SIG-M5 (cell line): ENCODE measurements at places on chromosomes 12 and 14.

- no peak for DNase-seq
These were observed 15.5 kb upstream of the ENDOU start for GRCh38 chr12:47740606-47741339.

DNA sequence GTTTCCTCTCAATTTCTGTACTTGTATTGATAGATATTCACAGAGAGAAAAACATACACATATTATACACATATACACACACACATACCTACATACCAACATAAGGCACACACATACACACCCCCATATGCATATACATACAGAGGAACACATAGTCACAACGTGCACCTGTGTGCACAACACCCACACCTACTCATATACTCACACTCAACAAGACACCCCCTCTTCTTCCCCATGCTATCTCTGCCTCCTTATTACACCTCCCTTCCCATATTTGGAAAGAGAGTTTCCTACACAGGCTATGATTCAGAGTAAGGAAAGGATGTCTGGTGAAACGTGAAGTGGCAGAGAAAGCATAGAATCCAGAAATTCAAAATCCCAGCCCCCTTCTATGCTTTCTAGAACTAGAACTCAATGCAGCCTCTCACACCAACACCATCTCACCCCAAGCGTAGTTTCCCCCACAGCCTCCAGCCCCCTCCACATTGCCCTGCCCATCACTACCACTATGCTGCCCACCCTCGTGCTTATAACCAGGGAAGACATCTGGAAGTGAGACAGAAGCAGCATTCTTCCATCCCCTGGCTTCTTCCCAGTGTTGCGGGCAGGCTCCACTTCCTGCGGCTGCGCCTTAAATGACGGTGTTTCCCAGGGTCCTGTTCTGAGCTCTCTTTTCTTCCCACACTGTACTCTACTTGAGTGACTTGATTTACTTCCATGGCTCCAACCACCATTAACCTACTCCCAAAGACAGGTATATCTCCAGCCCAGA is 2.4 kb downstream of the RNASE8 start:
- DNase-seq = no peak

GRCh38 chr14:48275301-48275700 is 599.9 kb upstream of the MDGA2 start:
- no peak for DNase-seq

DNA sequence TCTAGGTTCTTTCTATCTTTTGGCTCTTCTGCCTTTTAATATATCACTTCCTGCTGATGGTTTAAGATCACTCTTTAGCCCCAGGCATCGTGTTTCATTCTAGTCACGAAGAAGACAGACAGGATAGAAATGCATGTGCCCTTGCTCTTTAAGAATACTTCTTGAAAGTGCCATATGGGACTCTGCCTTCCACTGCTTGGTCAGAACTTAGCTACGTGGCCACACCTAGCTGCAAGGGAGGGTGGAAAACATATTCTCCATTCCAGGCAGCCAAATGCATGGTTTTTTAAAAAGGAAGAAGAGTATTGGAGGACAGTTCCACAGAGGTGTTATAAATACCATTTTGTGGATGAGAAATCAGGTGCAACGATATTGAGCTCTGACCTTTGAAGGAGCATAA is 143.3 kb downstream of the KLRB1 start:
- DNase-seq = no peak

- DNase-seq = no peak
These were observed 506 bp upstream of the OR10P1 start for GRCh38 chr12:55636116-55636655.

DNA sequence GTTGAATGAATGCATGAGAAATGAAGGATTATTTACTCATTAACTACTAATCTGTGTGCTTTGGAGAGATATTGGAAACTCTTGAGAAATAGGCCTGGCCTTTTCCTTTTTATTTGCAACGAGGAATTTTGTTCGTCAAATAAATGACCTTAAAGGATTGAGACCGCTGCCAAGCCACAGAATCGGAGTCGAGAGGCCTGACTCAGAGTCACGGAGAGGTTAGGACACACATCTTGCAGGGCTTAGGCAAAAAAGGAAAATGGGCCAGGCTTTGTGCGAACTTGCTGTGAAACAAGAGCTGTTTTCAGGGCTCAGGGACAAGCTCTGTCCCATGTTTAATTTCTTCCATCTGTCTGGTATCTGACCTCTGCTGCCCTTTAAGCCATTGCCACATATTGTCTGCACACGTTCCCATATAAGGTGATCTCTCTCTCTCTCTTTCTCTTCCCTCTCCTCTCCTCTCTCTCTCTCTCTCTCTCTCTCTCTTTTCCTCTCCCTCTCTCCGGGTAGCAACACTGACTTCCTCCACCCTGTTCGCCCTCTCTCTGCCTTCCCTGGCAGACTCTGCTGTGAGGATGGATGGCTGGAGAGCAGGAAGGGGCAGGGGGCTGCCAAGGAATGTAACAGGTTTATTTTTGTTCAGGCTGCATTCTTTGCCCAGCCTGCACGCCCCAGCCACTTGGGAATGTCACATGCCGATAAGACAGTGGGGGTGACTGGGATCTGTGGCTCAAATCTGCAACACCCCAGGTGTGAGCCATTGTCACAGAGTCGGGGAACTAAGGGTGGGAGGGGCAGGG is 14.9 kb upstream of the IFT81 start:
- no peak for DNase-seq

DNA sequence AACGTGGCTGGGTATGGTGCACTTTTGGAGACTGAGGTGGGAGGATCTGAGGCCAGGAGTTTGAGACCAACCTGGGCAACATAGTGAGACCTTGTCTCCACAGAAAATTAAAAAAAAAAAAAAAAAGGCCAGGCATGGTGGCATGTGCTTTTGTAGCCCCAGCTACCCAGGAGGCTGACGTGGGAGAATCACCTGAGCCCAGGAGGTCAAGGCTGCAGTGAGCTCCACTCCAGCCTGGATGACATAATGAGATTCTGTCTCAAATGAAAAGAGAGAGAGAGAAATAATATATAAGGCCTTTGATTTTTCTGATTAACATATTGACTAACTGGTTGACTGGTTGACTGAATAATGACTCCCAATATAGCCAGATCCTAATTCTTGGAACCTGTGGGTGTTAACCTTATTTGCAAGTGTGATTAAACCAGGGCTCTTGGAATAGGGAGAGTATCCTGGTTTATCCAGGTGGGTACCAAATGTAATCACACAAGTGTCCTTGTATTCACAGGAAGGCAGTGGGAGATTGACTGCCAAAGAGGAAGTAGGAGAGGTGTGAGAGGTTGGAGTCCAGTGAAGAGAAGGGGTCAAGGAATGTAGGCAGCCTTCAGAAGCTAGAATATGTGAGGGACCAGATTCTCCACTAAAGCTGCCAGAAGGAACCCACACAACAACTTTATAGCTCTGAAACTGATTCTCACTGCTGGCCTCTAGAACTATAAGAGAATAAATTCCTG is 12.0 kb downstream of the YY1 start:
- DNase-seq = no peak

DNA sequence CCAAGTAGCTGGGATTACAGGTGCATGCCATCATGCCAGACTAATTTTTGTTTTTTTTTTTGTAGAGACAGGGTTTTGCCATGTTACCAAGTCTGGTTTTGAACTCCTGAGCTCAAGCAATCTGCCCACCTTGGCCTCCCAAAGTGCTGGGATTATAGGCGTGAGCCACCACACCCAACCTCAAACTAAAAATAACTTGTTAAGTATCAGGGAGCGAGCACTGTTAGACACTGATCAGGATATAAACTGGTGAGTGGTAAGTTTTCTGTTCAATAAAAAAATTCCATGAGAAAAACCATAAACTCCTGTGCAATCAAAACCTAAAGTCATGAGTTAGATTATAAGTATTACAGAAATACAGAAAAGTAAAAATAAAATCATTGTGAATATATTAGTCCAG is 44.6 kb upstream of the SYCP3 start:
- DNase-seq = no peak

- no peak for DNase-seq
These were observed 3.5 kb downstream of the CMTM5 start for GRCh38 chr14:23380197-23380914.

DNA sequence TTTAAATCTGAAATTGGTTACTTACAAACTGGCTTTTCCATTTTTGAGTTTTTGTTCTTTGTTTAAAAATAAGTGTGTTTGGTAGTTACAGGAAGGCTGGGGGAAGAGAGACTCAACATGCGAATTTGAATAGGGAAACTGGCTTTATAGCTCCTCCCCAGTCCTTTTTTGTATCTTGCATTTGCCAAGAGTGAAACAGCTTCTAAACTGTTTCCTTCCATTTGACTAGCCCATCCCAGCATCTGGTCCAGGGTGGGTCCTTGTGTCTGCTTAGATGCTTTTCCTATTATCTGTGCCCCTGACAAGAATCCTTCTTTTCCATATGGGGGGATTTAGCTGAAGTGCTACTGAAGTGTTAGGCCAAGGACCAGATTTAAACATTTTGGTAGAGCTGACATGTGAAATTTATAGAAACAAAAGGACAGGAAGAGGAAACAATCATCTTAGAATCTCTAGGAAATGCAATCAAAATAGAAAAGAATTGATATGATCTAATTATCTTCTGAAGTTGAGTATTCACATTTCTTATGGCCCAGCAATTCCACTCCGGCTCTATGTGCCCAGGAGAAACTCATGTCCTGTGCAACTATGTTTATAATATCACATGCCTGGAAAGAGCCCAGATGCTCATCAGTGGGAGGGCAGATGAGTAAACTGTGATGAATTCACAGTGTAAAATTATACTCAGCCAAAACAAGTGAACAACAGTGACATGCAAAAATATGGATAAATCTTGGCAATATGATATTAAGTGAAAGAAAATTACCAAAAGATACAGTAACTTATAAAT is 7.4 kb downstream of the SMOC1 start:
- DNase-seq = no peak

- no peak for DNase-seq
These were observed 1.6 kb upstream of the ACTR6 start for GRCh38 chr12:100199023-100199346.

- DNase-seq = no peak
These were observed 77.9 kb upstream of the HOXC13 start for GRCh38 chr12:53860426-53861345.

DNA sequence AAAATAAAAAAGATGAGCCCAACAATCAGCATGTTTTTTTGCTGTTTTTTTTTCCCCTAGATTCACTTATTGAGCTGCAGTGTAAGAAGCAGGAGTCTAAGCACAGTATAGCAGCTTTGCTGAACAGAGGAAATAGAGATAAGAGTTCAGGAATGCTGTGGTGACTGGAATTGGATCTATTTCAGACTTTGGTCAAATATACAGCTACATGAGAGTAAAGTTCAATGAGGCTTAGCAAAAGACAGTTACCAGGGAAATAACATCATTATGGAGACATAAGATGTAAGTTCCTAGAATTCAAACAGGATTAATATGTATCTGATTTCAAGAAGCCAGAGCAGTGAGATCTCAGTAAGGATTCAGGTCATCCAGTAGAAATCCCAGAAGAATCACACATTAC is 613.0 kb downstream of the RPS29 start:
- no peak for DNase-seq

GRCh38 chr12:127205781-127206555 is 1061.0 kb upstream of the TMEM132C start:
- no peak for DNase-seq

DNA sequence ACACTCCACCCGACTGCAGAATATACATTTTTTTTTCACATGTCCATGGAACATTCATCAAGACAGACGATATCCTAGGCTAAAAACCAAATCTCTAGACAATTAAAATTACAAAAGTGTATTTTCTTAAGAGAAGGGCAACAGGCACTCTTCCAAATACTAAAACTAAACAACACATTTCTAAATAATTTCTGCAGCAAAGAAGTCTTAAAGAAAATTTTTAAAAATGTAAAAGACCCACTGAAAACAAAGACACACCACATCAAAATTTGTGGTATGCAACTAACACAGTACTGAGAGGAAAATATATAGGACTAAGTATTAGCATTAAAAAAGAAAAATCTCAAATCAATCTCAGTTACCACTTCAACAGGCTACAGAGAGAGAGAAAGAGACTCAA is 570.0 kb downstream of the SLC16A7 start:
- no peak for DNase-seq

DNA sequence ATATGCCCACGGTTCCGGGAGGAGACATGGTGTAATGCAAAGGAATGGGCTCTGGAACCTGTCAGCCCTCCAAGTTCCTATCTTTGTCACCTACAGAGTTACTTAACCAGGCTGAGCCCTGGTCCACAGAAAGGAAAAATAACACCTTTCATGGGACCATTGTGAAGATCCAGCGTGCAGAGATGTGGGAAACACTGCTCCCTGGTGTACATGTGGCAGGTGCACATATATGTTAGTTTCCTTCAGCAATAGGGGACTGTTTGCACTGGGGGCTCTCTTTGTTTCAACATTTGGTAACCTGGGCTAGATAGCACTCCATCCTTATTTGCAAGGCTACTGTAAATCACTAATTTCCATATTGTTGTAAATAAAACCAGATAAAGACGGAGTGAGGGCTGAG is 72.3 kb downstream of the ANO2 start:
- DNase-seq = no peak

- no peak for DNase-seq
These were observed at the start of gene CACNA2D4 for GRCh38 chr12:1918081-1918883. Gene CACNA2D4, minus strand, starts transcription at chr12:1918652. Its CDS starts 179 bp downstream, at chr12:1918473.

DNA sequence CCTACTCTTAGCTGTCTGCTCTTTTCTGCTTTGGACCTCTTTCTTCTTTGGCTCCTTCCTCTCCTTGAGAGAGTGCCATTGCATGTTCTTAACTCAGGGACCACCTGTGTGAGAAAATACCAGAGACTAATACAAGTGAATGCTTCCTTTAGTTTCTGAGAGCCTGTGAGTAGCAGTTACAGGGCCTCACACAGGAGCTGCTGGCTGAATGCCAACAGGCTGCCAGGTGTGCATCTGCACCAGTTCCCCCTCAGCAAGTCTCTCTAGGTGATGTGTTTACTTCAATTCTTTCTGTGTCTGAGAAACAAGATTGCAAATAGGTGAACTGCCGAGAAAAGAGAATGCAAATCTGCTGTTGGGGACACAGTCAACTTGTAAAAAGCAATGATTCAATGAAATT is 108.2 kb downstream of the STXBP6 start:
- no peak for DNase-seq

GRCh38 chr12:46452061-46452615 is 79.6 kb upstream of the SLC38A2 start:
- DNase-seq = no peak

DNA sequence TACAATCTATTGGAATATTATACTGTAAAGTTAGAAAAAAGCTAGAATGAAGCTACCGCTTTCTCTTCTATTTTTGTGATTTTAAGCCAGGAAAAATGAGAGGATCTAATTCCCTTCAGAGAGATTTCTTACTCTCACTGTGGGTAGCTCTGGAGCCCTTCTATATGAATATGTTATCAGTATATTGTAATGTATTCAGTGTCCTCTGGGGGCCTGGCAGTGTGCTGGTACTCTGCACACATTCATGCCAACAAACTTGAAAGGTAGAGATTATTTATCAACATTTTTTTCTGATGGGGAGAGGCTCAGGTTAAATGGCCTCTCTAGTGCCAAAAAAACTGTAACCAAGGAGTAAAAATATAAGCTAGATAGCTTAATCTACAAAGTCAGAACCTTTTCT is 292.8 kb downstream of the TTC6 start:
- DNase-seq = no peak

- no peak for DNase-seq
These were observed 10.2 kb upstream of the NFE2 start for GRCh38 chr12:54311051-54311450.
